Epithelial cell of prostate (primary cell): ENCODE measurements at places on chromosomes 1 and 21.

- DNase-seq = no peak
Observed at GRCh38 chr1:11379851-11380250, 99.1 kb upstream of the DISP3 start.

GRCh38 chr1:182713492-182713891, 29.1 kb upstream of the RGS8 start:
- no peak for DNase-seq

GRCh38 chr21:24375201-24375600, 1232.1 kb downstream of the MRPL39 start:
- no peak for DNase-seq

DNA sequence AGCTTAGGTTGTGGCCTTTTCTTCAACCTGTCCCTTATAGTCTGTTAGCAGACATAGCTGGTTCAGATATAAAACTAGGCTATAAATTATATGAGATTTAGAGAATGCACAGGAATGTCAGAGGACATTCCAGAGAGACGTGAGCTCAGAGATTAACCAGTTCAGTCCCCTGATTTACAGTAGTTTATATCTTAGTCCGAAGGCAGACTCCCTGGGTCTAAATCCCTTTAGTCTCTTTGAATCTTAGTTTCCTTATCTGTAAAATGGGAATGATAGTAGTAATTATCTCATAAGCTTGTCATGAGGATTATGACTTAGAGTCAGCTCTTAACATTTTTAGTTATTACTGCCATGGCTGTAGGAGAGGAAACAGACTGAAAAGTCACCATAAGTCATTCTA, 45.5 kb upstream of the PLXNA2 start:
- DNase-seq = no peak

DNA sequence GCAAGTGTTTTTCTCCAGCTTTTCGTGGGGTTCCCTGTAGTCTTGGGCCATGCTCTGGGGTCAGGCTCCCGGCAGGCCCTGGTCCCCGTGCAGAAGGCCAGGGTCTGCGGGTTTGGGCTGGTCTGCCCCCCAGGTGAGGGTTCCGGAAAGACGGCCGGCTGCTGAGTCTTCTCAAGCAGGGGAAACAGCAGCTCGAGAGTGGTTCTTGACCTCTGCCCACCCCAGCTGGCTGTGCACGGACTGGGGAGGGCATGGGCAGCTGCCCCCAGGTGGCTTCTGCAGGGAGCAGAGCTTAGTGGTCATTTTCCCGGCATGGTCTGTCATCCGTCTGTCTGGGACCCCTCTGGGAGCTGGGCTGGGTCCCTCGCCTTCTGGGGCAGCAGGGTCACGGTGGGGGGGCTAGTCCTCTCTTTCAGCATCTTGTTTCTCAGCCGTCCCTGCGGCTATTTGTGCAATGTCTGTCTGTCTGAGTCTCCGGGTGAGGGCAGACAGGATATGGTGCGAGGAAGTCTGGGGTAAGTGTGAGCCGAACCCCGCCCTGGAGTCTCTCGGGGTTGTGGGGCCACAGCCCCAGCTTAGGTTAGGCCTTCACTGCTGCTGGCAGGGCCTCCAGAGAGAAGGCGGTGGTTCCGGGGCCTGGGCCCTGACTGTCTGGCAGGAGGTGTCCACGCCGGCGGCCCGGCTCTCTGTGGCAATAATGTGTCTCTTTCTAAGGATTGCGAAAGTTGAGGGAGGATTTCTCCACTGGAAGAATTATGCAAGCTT, 6.1 kb downstream of the SKI start:
- no peak for DNase-seq

GRCh38 chr1:205493241-205494085, 11.0 kb upstream of the CDK18 start:
- DNase-seq = no peak

DNA sequence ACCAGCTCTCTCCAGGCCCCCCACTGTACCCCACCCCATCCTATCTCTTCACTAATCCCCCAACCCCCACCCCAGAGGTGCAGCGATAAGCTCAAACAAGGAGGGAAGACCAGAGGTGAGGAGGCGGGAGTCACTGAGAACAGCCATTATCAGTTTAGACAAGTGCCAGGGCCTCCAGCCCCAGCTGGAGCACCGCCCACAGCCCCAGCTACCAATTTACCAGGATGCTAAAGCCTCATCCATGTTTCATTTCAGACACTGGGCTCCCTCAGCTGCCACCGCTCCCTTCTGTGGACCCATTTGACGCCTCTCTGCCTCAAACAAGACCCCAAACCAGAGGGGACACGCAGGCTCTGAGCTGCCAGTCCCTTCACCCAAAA, 80.6 kb downstream of the DISP3 start:
- DNase-seq = no peak

GRCh38 chr1:169427081-169427641, at the start of gene CCDC181:
Gene CCDC181, minus strand, starts transcription at chr1:169427474. Its CDS starts 2,547 bp downstream, at chr1:169424927.
- DNase-seq = no peak

DNA sequence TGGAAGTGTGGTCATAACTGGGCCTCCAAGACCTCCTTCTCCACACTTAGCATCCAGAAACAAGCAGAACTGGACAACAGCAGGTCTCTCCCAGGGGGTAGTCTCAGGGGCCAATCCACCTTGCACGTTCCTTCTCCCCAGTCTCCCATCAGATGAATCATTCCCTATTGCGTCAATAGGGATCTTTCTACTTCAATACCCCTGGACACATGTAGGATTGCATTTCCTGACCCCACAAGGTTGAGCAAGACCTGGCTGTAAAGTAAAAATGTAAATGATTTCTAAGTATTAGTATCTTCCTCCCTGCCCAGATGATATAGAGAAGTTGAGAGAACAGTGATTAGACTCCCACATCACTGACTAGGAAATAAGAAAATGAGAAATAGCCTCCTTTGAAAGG, 224.5 kb upstream of the CSF3R start:
- no peak for DNase-seq

DNA sequence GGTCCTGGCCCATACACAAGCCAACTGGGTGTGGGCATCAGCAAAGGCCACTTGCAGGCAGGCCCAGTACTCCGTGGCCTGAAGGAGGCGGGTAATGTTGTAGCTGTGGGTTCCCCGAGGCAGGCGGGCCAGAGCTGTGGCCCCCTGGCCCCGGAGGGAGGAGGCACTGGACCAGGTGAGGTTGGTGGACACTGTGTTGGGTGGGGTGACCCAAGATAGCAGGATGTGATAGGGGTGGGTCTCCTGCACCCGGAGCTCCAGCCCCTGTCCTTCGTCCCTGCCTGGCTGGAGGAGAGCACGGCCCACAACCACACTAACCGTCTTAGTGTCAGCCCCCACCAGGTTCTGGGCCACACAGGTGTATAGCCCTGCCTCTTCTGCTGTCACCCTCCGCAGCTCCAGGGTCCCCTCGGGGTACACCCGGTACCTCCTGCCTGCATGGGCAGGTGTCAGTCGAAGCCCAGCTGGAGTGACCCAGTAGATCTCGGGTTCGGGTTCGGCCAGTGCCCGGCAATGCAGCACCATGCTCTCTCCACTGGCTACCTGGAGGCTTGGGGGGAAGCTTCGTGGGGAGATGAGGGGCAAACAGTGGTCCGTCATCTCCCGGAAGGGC, 67.3 kb downstream of the LRRN2 start:
- no peak for DNase-seq

- no peak for DNase-seq
Observed at GRCh38 chr21:22585558-22585957, 1587.3 kb downstream of the NCAM2 start.

GRCh38 chr1:63601912-63602311, 8.7 kb downstream of the PGM1 start:
- DNase-seq = no peak

GRCh38 chr1:117452216-117452615, 85.0 kb downstream of the MAN1A2 start:
- DNase-seq = no peak

- DNase-seq = no peak
Observed at GRCh38 chr1:57007472-57007871, 41.7 kb upstream of the C8B start.

- DNase-seq = no peak
Observed at GRCh38 chr1:111803951-111804350, 48.2 kb downstream of the DDX20 start.

- DNase-seq = peak; percentile 76
Observed at GRCh38 chr1:116290085-116290705, 82.8 kb upstream of the ATP1A1 start.

DNA sequence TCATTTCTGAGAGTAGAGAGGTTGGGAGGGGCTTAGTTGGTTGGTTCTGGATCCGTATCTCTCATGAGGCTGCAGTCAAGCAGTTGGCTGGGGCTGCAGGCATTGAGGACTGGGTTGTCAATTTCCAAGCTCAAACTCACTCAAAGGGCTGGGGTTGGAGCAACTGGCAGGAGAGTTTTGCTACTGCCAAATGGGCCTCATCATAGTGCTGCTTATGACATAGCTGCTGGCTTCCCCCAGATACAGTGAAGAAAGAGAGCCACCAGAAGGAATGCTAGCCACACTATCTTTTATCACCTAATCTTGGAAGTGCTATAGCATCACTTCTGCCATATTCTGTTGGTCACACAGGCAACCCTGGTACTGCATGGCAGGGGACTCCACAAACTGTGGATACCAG, 363.5 kb upstream of the USP24 start:
- DNase-seq = no peak

DNA sequence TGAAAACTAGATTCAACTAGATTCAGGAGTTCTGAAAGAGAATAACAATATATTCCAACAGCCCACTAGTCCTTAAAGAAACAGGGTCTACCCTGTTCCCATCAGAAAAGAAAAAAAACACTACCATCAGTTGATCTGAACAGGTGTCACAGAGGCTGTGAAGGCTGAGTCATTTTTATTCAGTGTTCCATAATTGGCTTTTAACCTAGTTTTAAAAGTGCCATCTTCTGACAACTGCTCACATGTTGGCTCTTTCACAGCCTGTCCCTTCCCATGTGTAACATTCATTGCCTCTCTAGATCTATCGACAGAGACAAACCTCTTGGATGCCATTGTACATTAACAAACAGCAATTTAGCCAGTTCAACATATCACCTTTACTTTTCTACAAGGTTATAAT, 243.7 kb downstream of the TBX15 start:
- no peak for DNase-seq

DNA sequence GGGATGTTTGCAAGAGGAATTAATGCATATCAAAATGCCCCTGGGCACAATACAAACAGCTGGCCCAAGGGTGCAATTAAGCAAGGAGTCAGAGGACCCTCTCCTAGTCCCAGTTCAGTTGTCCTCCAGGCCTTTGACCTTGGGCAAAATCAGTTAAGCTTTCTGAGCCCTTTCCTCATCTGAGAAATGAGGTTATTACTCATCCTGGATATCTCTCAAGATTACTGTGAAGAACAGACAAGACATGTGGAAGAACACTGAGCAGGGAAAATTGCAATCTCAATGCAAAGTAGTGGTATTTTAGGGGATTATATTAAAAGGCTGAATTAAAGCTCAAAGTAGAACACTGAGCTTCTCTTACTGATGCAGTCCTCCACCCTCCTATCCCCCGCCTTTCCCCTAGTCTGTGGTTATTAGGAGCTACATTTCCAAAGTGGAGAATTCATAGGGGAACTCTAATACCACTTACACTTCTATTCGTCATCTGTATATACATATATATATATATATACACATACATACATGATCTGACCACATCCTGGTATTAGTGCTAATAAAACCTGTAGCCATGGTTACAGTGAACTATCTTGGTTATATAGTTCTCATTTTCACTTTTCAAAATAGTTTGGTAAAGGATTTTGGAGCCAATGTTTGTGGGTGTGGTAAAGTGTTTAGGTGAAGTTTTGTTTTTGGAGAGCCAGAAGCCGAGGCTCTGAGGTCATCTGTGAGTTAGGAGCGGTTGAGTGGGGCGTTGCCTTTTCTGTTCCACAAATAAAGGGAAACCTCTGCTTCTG, 18.1 kb downstream of the KIAA0040 start:
- no peak for DNase-seq

DNA sequence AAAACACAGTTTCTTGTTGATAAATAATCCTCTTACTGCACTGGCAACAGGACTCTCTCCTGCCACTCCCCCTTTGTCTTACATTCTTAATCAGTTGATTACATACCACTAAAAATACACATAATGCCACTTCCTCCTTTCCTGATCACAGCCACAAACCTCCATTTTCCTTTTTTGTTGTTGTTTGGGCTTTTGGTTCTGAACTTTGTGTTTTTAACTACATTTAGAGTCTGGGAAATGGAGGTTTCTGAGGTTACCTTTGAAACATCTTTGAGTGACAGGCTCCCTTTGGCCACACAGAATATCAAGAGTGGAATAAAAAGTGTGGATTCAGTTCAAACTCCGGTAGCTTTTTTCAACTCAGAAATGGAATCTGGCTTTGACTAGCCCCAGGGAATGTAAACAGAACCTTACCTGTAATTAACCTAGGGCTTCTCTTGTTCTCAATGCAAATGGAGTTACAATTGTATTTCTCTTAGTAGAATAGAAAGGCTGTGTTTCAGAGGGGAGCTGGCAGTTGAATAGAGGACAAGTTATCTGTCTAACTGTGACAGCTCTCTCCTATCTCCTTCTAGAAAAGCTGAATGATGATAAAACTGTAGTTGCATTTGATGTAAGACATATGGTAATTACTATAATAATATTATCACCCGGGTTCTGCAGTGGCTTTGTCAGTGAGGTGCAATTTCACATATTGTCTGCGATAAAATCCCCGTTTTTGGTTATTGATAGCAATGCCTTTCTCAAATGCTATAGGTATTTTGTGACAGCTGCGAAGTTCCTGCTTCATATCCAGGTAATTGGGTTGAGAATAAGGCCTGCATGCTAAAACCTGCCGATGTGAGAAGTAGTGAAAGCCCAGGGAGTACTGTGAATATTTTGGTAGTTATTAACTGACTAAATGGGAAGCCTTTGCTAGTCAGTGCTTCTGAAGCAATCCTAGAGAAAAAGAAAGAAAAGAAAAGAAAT, 66.9 kb downstream of the ST6GALNAC5 start:
- no peak for DNase-seq

DNA sequence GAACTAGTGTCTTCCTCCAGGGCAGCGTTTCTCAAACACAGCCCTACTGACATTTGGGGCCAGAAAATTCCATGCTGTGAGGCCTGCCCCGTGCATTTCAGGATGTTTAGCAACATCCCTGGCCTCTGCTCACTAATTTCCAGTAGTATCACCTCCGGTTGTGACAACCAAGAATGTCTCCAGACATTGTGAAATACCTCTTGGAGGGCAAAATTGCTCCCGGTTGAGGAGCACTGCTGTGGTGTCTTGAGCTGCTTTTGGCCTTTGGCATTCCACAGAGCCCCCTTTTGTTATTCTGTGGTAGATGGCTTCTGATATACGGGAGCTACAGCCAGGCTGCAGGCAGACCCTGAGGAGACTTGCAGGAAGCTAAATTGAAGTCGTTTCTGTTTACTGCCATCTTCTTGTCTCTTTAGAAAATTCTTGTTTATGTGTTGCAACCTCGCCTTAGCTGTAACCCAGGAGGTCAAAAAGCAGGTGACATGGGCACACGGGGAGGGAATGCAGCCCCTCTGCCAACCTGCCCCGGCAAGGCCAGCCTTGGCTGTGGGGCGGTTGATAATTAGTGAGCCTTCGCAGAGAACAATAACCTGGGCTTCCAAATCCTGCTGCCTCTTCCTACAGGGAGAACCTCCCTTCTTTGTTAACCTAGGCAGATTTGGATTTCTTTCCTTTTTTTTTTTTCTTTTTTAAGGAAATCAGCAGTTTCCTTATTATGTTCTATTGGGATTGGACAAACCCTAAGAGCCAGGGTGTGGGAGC, 74.7 kb upstream of the AKT3 start:
- no peak for DNase-seq
